ENCODE measurements at places on chromosomes 1 and 21.

GRCh38 chr1:167794043-167794442 lies 72.3 kb downstream of the MPZL1 start:
- DNase-seq: no peak

DNA sequence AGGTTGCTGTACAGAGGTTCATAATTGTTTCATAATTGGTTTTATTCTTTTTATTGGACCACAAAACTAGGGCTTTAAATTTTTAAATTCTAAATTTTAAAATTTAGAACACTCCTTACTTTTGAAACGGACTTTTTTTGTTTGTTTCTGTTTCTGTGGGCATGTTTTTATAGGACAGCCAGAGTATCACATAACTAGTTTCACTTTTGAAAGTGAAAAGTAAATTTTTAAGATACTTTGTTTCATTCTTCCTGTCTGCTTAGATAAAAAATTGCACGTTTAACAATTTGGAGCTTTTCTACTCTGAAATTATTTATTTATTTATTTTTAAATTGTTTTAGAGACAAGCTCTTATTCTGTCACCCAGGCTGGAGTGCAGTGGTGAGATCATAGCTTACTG lies 29.7 kb downstream of the MDM4 start:
- no peak for DNase-seq

DNA sequence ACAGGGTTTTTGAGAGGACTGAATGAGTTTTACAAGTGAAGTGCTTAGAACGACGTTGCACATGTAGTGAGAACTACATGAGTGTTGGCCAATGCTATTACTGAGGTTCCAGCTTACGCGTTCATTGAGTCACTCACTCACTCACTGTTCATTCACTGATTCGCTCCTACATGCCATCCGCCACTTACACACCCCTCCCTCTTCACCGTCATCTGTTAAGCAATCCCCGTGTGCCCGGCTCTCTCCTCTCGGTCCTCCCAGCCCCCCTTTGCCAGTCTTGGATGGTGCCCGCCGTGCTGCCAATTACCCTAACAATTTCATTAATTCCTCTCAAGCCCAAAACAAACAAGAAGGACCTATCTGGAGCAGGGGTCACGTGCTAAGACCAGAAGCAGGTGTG lies 27.3 kb upstream of the EPHA2 start:
- no peak for DNase-seq

- no peak for DNase-seq
Observed at GRCh38 chr1:228277491-228278431, 69.9 kb downstream of the OBSCN start.

DNA sequence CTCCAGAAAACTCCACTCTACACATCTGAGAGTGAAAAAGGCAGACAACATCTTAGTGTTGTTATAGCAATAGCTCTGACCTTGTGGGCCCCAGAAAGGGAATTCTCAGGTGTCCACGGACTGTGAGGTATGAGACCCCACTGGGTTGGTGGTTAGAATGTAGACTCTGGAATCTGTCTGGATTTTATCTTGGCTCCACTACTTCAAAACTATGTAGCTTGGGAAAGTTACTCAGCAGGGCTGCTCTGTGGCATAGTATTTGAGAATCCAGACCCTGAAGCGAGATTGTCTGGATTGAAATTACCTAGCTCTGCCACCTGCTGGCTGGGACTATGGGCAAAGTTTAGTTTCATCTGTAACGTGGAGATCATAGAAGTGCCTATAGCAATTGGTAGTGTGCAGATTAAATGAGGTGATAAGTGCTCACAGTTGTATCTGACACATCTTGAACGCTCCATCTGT lies 25.8 kb downstream of the PRDM2 start:
- DNase-seq: no peak

Measured in hepatic stellate cell (primary cell).